NCI-H1436 treated with DMSO at 0.1 percent for 48 hours (cell line): ENCODE measurements at places on chromosomes 12 and 14.

GRCh38 chr12:484096-484495, 24.4 kb downstream of the B4GALNT3 start:
- DNase-seq: no peak

DNA sequence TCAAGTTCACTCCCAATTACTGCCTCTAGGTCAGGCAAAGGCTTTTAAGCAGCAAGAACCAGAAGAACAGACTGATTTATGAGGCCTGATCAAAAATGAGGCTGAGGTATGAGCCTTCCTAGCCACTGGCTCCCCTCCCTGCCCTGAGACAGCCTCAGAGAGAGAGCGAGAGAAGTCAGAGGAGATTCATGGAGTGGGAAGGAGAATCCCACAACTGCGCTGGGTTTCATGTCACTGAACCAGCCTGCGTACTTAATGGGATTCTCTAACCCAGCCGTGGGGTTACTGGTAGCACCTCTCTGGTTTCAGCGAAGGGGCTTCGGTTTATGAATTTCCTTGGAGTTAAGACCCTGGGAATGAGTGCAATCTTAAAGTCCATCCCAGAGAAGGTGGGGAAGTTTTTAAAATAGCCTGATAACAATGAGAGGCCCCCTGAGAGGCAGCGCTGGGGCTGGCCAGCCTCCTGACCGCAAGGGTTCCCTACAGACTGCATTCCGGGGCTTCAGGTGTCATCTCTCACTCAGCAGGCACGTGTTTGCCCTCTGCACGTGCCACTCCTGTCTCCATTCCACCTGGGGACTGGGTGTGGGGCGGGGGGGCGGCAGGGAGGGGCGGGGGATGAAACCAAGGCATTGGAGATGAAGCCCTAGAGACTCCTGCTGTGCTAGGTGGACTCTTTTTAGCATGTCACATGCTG, 6.1 kb upstream of the GPRC5A start:
- no peak for DNase-seq

- DNase-seq: no peak
These were observed 89.9 kb upstream of the PRICKLE1 start for GRCh38 chr12:42679466-42679865.

DNA sequence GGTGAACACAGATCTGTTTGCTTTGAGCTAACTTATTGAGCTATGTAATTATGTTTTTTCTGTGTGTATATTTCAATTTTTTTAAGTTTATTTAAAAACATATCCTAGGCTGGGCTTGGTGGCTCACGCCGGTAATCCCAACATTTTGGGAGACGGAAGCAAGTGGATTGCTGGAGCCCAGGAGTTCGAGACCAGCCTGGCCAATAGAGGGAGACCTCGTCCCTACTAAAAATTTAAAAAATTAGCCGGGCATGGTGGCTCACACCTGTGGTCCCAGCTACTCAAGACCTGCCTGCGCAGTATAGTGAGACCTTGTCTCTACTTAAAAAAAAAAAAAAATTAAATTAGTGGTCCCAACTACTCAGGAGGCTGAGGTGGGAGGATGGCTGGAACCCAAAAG, 16.2 kb upstream of the RNASE1 start:
- no peak for DNase-seq

GRCh38 chr12:120370343-120371243, 1.6 kb upstream of the MSI1 start:
- DNase-seq: no peak

GRCh38 chr12:94261786-94262185, 113.4 kb downstream of the PLXNC1 start:
- DNase-seq: no peak

DNA sequence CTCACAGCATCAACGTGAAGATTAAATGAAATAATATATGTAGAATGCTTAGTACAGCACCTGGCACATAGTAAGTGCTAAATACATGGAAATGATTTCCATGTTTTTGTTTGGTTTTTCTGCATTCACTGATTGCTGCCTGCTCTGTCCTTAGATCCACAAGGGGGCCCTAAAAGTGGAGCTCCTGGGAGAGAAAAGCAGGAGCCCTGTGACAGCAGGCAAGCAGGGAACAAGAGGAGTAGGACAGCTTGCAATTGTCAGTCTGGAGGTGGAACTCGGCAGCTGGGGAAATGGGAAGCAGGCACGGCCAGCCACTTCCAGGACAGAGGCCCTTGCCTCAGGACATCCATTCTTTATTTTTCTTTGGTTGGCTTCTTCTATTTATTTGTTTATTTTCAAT, 292.9 kb downstream of the BMP4 start:
- no peak for DNase-seq

DNA sequence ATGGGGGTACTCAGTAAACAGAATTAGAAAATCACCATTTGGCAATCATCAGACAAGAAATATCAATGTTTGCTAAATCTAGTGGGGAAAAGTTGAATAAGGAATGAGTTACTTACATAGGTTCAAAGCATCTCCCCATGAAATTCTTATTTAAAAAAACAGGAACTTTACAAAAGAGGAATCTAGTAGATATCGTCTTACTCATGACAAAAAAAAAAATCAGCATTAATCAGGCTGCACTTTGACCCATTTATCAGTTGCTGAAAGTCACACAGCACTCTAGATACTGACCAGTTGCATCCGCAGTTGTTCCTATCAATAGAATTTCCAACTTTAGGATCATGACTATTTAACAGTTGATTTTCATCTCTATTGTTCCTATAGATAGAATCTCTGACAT, 5.8 kb upstream of the DICER1 start:
- DNase-seq: no peak

DNA sequence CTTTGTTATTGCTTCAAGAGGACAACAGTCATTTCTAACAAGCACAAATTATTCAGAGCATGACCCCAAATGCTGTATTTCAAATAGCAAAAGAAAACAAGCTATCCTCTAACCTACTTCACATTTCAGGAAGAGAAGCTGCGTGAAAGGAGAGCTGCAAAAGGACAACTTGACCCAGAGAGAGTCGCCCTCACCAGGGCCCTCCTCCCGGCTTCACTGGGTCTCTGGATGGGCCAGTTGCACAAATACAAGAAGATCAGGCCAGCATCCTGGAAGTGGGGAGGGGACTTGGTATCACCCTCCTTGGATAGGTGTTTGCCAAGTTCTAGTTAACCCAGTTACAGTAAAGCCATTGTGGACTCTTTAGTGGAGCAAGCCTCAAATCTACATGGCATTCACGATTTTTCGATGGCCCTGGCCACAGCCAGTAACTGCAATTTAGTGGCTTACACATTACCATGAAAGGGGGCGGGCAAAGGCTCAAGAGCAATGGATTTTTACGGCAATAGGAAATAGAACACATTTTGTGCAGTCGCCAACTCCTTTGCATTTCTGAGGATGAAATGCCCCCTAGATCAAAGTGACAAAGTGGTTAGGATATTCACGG, 166.9 kb upstream of the DIO2 start:
- DNase-seq: no peak

GRCh38 chr12:23464241-23464812, 485.1 kb downstream of the SOX5 start:
- no peak for DNase-seq

GRCh38 chr12:59066445-59066844, 146.1 kb upstream of the LRIG3 start:
- DNase-seq: no peak

DNA sequence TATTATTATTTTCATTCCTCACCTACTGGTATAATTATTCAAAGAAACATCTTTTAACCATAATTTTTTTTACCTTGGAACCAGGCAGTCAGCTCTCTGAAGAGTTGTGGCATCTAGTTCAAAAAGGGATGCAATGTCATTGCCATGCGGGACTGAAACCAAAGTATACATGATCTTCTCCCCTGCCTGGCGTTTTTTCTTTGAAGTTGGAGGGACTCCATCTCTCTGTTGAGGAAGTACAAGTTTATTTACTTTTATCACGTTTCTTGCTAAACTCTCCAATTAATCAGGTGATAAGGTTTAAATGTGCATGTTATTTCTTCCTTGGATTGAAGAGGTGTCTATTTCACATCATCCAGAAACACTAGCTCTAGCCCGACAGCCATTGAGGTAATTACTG, 146.6 kb downstream of the ITPR2 start:
- DNase-seq: no peak

GRCh38 chr12:14284184-14284722, 81.2 kb upstream of the ATF7IP start:
- DNase-seq: no peak

- DNase-seq: peak; percentile 45
These were observed 99.1 kb upstream of the MED13L start for GRCh38 chr12:116376354-116377193.

GRCh38 chr12:47078733-47079467, 521 bp upstream of the PCED1B start:
- DNase-seq: no peak

- peak; percentile 79 for DNase-seq
These were observed 240.4 kb upstream of the MGAT4C start for GRCh38 chr12:86496595-86496994.

DNA sequence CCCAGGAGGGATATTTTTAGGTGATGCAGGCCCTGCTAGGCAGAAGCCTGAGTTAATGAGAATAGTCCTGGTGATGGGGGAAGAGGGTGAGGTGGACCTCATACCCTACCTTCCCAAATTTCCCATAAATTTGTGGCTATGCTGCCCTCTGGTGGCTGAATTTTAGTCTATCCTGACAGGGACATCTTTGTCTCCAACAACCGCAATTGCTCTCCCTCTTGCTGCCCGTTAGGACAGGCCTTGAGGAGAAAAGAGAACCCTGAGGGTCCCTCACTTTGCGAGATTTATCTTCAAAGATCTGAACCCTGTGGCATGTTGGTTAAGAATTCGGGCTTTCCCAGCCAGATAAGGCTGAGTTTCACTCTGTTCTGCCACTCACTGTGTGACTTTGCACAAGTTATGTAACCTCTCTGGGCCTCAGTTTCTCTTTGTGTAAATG, 9.8 kb upstream of the ZNF385A start:
- no peak for DNase-seq

GRCh38 chr12:111773801-111774551, 7.2 kb downstream of the ALDH2 start:
- DNase-seq: no peak

DNA sequence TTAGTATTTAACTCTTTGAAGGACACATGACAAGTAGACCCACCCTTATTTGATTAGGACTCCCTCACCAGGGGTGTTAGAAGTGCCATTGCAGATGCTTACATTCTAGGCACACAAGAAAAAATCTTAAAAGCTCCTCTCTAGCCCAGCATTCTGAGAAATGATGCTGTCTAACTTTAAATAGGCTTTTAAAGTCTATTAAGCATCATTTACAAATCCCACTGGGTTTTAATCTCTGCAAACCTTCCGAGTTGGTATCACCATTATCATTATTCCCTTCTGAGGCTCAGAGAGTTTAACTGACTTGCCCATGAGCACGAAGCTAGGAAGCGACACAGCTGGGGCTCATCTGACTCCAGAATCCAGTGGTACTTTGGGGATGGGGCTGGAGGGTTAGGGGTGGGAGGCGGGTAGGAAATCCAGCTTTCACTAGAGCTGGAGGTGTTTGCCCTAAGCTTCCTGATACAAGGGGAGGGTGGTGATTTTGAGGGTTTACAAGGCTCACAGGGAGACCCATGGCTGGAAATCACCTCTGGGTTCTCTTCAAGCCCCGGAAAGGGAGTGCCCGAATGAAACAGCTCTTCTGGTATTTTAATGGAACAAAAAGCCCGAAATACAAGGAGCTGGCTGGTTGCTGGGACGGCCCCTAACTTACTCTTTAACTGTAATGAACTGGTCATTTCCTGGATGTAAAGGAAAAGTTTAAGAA, 109.2 kb upstream of the FUT8 start:
- no peak for DNase-seq

DNA sequence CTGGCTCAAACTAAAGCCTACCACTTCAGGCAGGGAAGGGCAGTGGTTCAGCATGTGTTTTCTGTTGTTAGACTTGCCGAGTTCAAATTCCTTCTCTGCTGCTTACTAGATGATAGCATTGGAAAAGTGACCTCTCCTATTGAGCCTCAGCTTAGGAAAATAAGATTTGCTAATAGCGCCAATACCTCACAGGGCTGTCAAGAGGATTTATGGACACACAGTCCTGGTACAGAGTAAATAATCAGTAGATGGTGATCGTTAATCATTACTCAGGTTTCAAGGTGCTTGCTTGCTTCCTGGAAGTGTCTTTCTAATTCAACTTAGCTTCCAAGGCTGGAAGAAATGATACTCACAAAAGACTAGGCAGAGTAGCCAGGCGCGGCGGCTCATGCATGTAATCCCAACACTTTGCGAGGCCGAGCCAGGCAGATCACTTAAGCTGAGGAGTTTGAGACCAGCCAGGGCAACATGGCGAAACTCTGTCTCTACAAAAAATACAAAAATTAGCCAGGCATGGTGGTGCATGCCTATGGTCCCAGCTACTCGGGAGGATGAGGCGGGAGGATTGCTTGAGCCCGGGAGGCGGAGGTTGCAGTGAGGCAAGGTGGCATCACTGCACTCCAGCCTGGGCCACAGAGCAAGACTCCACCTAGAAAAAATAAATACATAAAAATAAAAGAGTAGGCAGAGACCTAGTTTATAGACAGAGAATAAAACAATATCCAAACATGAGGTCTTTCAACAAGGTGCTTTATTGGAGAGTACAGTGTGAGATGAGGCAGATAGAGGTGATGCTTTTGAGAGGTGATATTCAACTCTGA, 6.0 kb downstream of the PLA2G1B start:
- DNase-seq: no peak

- DNase-seq: no peak
These were observed 28.3 kb upstream of the SYCP3 start for GRCh38 chr12:101767537-101767936.

- no peak for DNase-seq
These were observed 1.9 kb upstream of the TBX3 start for GRCh38 chr12:114685869-114686268.

- DNase-seq: no peak
These were observed 14.3 kb upstream of the MCRS1 start for GRCh38 chr12:49582201-49582600.

- DNase-seq: no peak
These were observed 33.2 kb upstream of the STRN3 start for GRCh38 chr14:31059152-31059924.

DNA sequence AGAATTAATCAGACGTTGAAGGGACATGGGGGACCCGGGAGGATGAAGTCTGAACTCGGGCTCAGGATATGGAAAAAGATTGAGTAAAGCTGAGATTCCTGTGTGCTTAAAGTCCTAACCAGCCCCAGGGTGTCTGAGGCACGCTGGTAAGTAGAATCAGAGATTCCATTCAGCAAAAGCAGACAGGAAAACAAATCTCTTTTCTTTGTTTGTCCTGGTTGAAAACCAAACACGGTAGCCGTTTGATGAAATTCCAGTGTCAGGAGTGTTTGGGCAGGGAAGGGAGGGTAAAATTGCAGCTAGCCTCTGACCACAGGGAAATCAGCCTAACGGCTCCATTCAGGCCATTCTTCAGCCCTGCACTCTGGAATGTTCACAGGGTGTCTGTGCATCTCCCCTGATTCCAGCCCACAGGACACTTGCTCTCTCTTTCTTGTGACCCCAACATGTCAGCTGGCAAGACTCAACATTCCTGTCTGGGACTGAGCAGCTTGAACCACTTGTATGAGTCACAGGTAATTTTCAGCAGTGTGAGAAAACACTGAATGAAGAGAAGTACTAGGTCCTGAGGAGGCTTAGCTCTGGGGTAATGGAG, 31.0 kb downstream of the NINJ2 start:
- no peak for DNase-seq
